C1 segment of cervical spinal cord (tissue), 14 donors: ENCODE measurements at places on chromosomes 13 and 19.

- DNase-seq, result no peak
Observed at GRCh38 chr13:23510544-23510916, 59.7 kb upstream of the TNFRSF19 start.

DNA sequence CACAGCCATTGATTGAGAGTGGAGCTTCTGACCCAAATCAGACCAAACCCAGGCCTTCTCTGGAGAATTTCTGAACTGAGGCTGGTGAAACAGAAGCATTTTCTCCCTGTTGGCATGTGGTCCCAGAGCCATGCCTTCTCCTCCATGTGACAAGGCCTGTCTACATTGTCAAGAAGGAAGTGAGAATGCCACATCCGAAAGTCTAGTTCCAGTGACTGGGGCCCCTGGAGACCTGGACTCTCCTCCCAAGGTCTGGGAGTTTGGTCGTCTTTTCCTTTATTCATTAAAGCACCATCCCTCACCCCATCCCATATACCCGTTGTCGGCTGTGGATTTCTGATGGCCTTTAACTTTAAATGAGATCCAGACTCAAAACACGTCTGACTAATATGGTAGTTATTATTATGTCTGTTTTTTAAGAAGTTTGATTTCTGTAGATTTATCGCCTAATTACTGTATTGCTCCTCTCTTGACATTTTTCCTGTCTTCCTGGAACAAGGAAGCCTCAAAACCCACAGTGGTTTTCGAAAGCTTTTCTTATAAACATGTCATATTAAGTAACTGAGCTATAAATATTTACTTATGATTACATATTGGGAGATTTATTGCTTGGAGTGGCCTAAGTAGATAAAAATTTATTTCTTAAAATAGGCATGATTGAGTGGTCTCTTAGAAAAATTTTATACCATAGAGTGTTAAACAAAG lies 128.3 kb upstream of the FRY start:
- DNase-seq, result no peak

GRCh38 chr19:57241176-57241575 lies 744 bp downstream of the ZNF805 start:
- no peak for DNase-seq

- DNase-seq, result no peak
Observed at GRCh38 chr19:9819596-9819909, 674 bp upstream of the FBXL12 start.

- no peak for DNase-seq
Observed at GRCh38 chr13:99322297-99323103, 15.3 kb upstream of the GPR183 start.

- no peak for DNase-seq
Observed at GRCh38 chr19:30062907-30063649, 121.0 kb downstream of the URI1 start.

DNA sequence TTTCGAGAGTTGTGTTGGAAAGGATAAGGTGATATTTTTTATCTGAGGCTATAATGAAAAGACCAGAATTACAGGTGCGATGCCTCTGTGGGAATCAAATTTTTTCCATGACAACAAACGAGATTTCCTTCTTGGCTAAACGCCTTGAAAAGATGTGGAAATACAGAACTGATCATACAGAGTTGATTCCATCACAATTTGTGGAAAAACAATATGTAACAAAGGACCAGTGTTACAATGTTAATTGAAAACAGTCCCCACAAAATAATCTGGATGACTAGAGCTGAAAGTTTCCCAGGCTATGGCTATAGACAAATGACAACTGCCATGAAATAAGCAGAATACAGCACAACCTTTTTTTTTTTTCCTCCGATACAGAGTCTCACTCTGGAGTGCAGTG lies 628.9 kb downstream of the DIAPH3 start:
- no peak for DNase-seq

DNA sequence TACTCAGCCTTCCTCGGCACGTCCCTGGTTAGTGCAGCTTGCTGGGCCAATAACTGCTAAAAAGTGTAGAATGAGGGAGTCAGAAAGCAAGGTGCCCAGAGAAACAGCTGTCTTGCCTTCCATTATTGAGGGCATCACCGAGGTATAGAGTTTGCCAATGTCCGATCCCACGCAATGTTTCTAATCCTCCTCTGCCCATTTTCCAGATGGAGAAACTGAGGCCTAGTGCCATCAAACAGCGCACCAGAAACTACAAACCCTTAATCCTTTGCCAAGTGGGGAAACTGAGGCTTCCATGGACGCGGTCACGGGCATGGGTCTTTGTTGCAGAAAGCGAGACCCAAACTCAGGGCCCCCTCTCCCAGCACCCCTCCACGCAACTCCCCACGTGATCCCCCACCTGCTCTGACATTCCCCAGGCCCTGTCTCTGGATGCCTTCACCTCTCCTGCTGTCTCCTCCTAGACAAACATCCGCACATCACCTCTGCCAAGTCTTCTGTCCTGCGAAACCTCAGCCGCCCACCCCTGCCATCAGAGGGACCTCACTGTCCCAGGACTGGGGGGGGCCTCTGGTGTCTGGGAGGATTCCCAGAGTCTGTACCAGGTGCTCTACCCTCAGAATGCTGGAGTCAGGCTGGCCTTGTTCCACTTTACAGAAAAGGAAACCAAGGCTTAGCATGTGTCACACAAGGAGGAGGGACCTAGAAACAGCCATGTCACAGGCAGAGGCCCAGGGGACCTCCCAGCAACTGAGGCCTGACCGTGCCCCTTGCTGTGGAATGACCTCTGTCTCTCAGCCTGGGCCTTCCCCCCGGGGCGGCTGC lies 930 bp upstream of the PDE4C start:
- DNase-seq, result no peak

DNA sequence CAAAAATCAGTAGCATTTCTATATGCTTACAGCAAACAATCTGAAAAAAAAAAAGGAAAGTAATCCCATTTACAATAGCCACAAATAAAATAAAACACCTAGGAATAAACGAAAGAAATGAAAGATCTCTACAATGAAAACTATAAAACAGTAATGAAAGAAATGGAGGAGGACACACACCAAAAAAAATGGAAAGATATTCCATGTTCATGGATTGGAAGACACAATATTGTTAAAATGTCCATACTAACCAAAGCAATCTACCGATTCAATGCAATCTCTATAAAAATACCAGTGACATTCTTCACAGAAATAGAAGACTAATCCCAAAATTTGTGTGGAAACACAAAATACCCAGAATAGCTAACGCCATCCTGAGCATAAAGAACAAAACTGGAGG lies 4.7 kb downstream of the FCGBP start:
- DNase-seq, result no peak

DNA sequence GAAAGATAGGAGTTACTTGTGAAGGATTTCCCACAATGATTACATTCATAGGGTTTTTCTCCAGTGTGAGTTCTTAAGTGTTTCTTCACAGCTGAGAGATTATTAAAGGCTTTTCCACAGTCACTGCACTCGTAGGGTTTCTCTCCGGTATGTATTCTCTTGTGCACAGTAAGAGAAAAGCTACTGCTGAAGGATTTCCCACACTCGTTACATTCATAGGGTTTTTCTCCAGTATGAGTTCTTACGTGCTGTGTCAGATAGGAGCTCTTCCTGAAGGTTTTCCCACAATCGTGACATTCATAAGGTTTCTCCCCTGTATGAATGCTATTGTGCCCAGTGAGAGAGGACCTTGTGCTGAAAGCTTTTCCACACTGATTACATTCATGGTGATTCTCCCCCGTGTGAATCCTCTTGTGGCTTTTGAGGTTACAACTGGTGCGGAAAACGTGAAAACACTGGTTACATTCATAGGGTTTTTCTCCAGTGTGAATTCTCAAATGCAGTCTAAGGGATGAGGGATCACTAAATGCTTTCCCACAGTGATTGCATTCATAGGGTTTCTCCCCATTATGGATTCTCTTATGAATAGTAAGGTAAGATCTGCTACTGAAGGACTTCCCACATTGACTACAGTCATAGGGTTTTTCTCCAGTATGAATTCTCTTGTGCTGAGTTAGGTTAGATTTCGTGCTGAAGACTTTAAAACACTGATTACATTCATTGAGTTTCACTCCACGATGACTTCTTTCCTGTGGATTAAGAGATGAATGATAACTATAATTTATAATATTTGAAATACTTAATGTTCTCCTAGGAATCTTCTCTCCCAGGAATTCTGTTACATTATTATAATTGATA lies 20.6 kb downstream of the ZNF558 start:
- DNase-seq, result no peak

DNA sequence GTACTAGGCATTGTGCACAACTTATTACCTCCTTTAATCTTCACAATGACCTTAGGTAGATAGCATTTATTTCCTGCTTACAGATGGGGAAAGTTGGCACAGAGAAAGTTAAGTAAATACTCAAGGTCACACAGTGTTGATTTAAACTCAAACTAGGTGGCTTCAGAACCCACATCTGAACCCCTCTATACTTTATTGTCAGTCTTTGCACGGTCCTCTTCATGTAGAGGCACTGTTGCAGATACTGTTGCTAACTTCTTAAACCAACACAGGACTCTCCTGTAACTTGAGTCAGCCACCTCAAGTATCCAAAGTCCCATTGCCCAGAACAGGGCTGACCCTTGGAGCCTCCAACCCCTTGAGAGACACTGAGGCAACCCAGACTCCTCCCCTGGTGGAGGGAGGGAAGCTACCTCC lies 48.8 kb downstream of the FRY start:
- DNase-seq, result no peak

DNA sequence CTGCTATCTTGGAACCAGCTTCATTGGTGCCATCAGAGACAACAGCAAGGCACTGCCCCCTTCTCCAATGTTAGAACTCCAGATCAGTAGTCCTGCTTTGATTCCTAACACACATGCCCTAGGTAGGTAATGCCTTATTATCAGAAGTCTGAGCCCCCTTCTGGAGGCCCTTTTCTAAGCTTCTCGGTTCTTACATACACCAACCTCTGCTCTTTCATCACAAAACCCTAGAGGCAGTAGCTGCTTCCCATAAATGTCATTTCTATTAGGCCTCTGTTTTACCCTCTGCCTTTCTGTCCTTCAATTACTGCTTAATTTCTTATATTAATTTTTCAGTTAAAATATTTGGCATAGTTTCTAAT lies 65.3 kb upstream of the KLHL1 start:
- no peak for DNase-seq

GRCh38 chr13:79191501-79191900 lies 214.6 kb downstream of the RBM26 start:
- DNase-seq, result no peak

GRCh38 chr13:112060282-112060830 lies 6.6 kb upstream of the SOX1 start:
- no peak for DNase-seq

DNA sequence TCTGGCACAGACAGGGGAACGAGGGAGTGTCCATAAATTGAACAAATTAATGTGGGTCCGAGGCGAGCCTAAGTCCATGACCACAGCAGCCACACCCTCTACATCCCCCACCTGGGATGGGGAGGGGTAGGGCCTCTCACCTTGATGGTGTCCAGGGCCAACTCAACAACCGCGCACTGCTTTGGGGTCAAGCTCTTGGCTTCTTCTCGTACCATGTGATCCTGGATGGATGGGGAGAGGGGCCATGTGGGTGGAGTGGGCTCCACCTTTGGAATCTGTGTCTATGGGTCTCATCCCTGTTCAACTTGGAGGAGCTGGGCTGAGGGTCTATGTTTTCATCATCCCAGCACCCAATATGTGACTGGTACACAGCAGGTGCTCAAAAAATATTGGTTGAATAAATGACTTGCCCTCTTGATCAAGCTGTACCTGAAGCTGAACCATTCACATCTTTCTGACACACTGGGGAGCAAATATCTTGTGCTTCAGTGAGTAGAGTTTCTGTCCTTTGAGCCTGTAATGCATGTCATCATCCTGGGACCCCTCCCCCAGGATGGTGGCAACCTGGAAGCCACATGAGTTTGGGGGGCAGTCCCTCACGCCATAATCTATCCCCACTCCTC lies 62.9 kb downstream of the COLGALT1 start:
- DNase-seq, result no peak

GRCh38 chr13:22002893-22003292 lies 332.0 kb downstream of the FGF9 start:
- no peak for DNase-seq

DNA sequence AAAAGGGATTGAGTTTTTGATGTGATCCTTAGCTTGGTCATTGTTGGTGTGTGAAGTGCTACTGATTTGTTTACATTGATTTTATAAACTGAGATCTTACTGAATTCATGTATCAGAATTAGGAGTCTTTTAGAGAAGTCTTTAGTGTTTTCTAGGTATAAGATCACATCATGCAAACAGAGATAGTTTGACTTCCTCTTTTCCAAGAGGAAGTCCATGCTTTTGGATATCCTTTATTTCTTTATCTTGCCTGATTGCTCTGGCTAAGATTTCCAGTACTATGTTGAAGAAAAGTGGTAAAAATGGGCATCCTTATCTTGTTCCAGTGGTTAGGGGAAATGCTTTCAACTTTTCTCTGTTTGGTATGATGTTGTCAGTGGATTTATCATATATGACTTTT lies 561.2 kb upstream of the SLITRK1 start:
- DNase-seq, result no peak

DNA sequence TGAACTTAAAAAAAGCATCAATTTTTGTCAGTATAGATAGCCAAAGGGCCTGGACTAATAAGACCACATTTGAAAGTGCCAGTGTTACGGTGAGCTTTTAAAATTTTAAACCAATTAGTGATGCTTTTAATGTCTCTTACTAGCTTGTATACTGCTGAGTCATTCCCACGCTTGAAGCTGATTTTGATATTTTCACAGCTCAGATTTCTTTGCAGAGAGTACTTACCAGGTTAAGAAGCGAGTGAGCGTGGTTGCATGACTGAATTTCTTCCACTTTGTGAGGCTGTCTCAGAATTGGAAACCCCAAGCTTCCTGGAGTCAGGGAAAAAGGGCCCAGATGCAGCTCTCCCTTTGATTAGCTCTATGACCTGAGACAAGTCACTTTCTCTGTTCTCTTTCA lies 74.5 kb upstream of the NBEA start:
- DNase-seq, result no peak

DNA sequence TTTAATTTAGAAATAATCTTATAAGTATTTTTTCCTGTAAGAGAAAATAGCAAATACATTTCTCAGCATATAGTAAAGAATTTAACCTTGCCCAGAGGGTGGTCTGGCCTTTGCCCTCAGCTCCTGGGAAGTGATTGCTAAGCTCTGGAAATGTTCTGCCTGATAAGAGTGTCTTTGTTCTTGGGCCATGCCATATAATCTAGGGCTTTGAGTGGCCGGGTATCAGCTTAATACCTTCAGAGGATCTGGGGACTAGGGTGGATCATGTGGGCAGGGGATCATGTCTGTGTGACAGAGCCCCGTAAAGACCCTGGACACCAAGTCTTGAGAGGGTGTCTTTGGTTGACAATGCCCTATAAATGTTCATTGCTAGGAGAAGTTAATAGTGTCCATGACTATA lies 1032.4 kb upstream of the MIR17HG start:
- no peak for DNase-seq

- no peak for DNase-seq
Observed at GRCh38 chr13:33050161-33050560, 33.9 kb downstream of the KL start.
